ENCODE measurements at places on chromosomes 3 and 15. TPM values are rescaled to one million over a fixed set of nuclear protein-coding genes. Genes with fewer than 3 reads are reported as not detected.

CATSPER2 gene
- 4.7 TPM for total RNA-seq

CPN2 gene
- total RNA-seq = 0.73 TPM

A4GNT gene
- 0.45 TPM for total RNA-seq

SNURF gene
- 7.8 TPM for total RNA-seq

TNK2 gene
- total RNA-seq = 15.1 TPM

SMARCC1 gene
- total RNA-seq = 111 TPM

TERB2 gene
- not detected for total RNA-seq

GOLGA8K gene
- 1.1 TPM for total RNA-seq

STXBP5L gene
- 0.16 TPM for total RNA-seq

LYZL4 gene
- not detected for total RNA-seq

INSYN1 gene
- total RNA-seq = 34.4 TPM

ARNT2 gene
- total RNA-seq = 25.1 TPM

EXD1 gene
- total RNA-seq = 0.16 TPM

FANCD2OS gene
- not detected for total RNA-seq

CFAP44 gene
- total RNA-seq = 13.2 TPM

GPR62 gene
- not detected for total RNA-seq

WDR49 gene
- 2.4 TPM for total RNA-seq

CAMKV gene
- 30.0 TPM for total RNA-seq

ITIH1 gene
- total RNA-seq = not detected

GCSAM gene
- total RNA-seq = 0.38 TPM

GOLGA8G gene
- total RNA-seq = 0.38 TPM

FBXW12 gene
- total RNA-seq = 0.31 TPM

TGM4 gene
- total RNA-seq = 0.49 TPM

ISL2 gene
- 0.43 TPM for total RNA-seq

UACA gene
- total RNA-seq = 67.1 TPM

CYP11A1 gene
- 2.7 TPM for total RNA-seq

MED12L gene
- total RNA-seq = 9.9 TPM

CFAP100 gene
- not detected for total RNA-seq

MUC4 gene
- total RNA-seq = 0.76 TPM

GJD2 gene
- total RNA-seq = 4.3 TPM

CGNL1 gene
- 43.0 TPM for total RNA-seq

PLOD2 gene
- total RNA-seq = 15.9 TPM

RTF1 gene
- 36.3 TPM for total RNA-seq

PEX5L gene
- total RNA-seq = 8.5 TPM

TUSC2 gene
- total RNA-seq = 15.5 TPM

IL17RB gene
- total RNA-seq = 1.7 TPM

MUSTN1 gene
- not detected for total RNA-seq

TMEM108 gene
- total RNA-seq = 2.7 TPM

RNU6-1 gene
- under 0.01 TPM for total RNA-seq

PIGZ gene
- 3.7 TPM for total RNA-seq

SLC9A9 gene
- total RNA-seq = 5.8 TPM

ACAD11 gene
- total RNA-seq = 25.5 TPM

COL7A1 gene
- total RNA-seq = 10.4 TPM

FSD2 gene
- 0.60 TPM for total RNA-seq

CRYGS gene
- total RNA-seq = 1.6 TPM

DPPA4 gene
- total RNA-seq = 0.36 TPM

NANOGP8 gene
- not detected for total RNA-seq

SPATA12 gene
- total RNA-seq = 0.50 TPM

KLHL6 gene
- 1.5 TPM for total RNA-seq

BSN gene
- 8.7 TPM for total RNA-seq

GMNC gene
- total RNA-seq = 4.2 TPM

DUSP7 gene
- total RNA-seq = 8.2 TPM
